ENCODE measurements at places on chromosomes 12 and 14. TPM values are rescaled to one million over a fixed set of nuclear protein-coding genes. Genes with fewer than 3 reads are reported as not detected.
A peak's percentile ranks its signal among the peaks of the same experiment; 100 is the strongest.

DNA sequence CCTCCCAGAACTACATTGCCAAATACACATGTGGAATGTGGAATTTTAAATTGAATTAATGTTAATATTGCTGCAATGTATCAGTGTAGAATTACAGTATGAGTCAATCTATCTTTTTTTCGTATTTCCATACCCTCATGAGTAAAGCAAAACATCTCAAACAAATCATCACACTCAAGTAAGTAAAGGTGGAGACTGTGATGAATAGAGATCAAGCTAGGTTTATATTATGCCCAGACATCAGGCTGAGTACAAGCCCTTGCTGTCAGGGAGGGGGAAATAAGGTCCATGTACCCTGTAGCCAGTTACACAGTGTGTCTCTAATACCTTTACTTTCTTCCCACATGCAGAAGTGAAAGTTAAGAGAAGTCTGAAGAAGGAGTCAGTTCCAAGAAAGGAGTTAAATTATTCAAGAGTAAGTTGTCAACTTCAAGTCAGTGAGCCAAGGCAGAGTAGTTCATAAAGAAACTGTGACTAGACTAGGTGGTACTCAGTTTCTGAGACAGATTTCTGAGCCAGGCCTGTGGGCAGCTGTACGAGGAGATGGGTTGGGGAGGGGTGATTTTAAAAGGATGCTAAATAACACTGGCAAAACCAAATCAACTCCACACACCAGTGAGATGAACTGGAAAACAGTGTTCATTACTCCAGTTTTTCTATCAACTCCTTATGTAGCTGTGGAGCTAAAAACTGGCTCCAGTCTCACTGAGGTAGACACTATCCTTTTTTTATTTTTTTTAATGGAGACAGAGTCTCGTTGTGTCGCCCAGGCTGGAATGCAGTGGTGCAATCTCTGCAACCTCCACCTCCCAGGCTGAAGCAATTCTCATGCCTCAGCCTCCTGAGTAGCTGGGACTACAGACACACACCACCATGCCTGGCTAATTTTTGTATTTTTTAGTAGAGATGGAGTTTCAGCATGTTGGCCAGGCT is 23.8 kb upstream of the STK38L start:
- no peaks in the 10 kb centered on the region for H3K4me1 ChIP-seq
- no peaks in the 10 kb centered on the region for H3K27me3 ChIP-seq
- H3K4me3 ChIP-seq = no peak overlapping the region
- H3K27ac ChIP-seq = no peak overlapping the region
- no peak for DNase-seq
- H3K36me3 ChIP-seq = no peaks in the 10 kb centered on the region

GRCh38 chr14:58722441-58722840 is 84.7 kb downstream of the DACT1 start:
- H3K36me3 ChIP-seq = no peaks in the 10 kb centered on the region
- H3K27me3 ChIP-seq = no peaks in the 10 kb centered on the region
- no peak for DNase-seq
- no peak overlapping the region for H3K27ac ChIP-seq
- H3K4me1 ChIP-seq = no peaks in the 10 kb centered on the region
- no peak overlapping the region for H3K4me3 ChIP-seq

GRCh38 chr14:62213516-62213915 is 451.3 kb downstream of the SNAPC1 start:
- no peak overlapping the region for H3K27ac ChIP-seq
- peaks cover 2% of the 10 kb centered on the region for H3K4me1 ChIP-seq
- H3K36me3 ChIP-seq = no peaks in the 10 kb centered on the region
- DNase-seq = no peak
- no peaks in the 10 kb centered on the region for H3K27me3 ChIP-seq

GRCh38 chr14:85516239-85517113 is 13.5 kb upstream of the FLRT2 start:
- H3K27ac ChIP-seq = no peak overlapping the region
- H3K4me3 ChIP-seq = no peak overlapping the region
- no peaks in the 10 kb centered on the region for H3K27me3 ChIP-seq
- no peaks in the 10 kb centered on the region for H3K36me3 ChIP-seq
- peaks cover 43% of the 10 kb centered on the region for H3K4me1 ChIP-seq
- DNase-seq = no peak

- no peaks in the 10 kb centered on the region for H3K27me3 ChIP-seq
- no peak overlapping the region for H3K4me3 ChIP-seq
- peaks cover 46% of the 10 kb centered on the region for H3K36me3 ChIP-seq
- H3K27ac ChIP-seq = no peak overlapping the region
These were observed 26.0 kb downstream of the ADIPOR2 start for GRCh38 chr12:1716911-1717310.

- H3K4me1 ChIP-seq = peaks cover 17% of the 10 kb centered on the region
- no peaks in the 10 kb centered on the region for H3K27me3 ChIP-seq
- H3K36me3 ChIP-seq = no peaks in the 10 kb centered on the region
- peak overlapping the region; percentile 99 for H3K27ac ChIP-seq
These were observed 24.2 kb upstream of the YY1 start for GRCh38 chr14:100214770-100215083.

GRCh38 chr14:63757211-63757610 is 29.3 kb upstream of the SGPP1 start:
- H3K4me3 ChIP-seq = no peak overlapping the region
- no peaks in the 10 kb centered on the region for H3K36me3 ChIP-seq
- H3K27me3 ChIP-seq = no peaks in the 10 kb centered on the region
- no peak overlapping the region for H3K27ac ChIP-seq
- peaks cover 3% of the 10 kb centered on the region for H3K4me1 ChIP-seq

DNA sequence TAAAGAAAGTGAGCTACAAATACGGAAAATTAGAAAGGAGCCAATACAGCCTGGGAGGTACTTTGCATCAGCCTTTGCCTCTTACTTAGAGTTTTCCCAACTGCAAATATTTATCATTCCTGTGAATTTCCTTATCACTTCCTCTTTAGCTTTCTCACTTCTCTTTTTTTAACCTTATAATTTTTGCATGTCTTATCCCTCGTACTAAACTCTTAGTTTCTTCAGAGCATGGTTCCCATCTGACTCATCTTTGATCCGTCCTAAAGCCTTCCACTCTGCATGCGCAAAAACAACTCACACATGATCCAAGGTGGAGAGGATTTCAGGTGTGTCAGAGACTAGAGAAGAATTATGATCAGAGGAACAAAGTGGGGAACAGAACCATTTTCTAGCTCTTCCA is 9.6 kb upstream of the SNAPC1 start:
- H3K4me3 ChIP-seq = no peak overlapping the region
- H3K27me3 ChIP-seq = no peaks in the 10 kb centered on the region
- no peak for DNase-seq
- H3K4me1 ChIP-seq = peaks cover 8% of the 10 kb centered on the region

The TSPAN19 gene
- not detected for total RNA-seq

The RHEBL1 gene
- total RNA-seq = 0.75 TPM

The SLC6A13 gene
- total RNA-seq = 0.60 TPM

Measured in progenitor cell of endocrine pancreas (in vitro differentiated cells).